Stimulated activated CD8-positive, alpha-beta memory T cell treated with anti-CD3 and anti-CD28 coated beads, Interleukin-15, amount 100 ng/mL, for 24 hours (primary cell): ENCODE measurements at places on chromosomes 4 and X.

DNA sequence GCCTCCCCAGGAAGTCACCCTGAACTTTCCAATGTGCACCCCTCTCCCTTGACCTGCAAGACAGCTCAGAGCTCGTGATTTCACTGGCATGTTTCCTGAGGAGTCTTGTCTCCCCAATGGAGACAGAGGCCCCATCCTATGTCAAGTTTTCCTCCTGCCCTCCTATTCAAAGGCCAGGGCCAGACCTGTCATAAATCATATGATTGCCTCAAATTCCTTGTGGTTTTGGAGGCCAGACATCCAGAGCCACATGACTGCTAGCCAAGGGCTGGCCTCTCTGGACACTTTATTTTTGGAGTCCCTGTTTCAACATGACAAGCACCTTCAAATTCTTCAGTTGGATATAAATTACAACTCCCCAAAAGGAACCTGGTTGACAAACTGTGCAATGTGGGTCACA is 76.0 kb upstream of the TFDP3 start:
- no peak for DNase-seq

- no peak for DNase-seq
Measured at GRCh38 chr4:115356176-115356575, 242.8 kb upstream of the NDST4 start.

DNA sequence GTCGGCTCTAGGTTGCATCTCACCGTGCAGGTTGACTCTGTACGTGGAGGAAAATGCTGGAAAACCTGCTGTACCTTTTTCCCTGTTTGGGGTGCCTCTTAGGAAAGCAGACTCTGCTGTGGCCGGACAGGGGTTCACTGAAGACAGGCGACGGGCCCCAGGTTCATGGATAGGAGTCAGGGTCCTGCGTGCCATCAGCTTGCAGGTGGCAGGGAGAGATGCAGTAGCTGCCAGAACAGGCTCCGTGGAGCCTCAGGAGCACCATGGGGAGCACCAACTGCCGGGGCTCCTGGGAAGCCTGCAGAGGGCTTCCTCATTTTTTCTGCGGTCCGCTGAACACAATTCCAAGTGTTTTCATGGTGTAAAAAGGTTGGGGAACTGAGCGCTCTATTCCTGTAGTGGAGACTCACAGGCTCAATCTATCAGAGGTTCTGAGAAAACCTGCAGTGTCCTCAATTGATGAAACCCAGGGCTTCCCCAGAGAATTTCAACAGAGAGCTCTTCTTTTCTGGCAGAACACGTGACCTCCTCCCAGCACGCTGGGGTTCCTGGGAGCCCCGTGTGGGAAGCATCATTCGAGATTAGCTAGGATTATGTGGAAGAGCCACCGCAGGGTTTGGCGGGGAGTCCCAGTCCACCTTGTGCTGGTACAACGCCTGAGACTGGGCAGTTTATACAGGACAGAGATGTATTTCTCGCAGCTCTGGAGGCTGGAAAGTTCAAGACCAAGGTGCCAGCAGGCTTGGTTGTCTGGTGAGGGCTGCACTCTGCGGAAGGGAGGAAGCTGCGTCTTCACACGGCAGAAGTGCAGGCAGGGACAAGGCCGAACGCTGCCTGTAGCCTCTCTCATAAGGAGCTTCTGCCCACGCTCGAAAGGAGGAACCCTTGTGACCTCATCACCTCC is 1.6 kb downstream of the HTRA3 start:
- DNase-seq = no peak

GRCh38 chrX:110146521-110146920 is 143.6 kb downstream of the TMEM164 start:
- no peak for DNase-seq

DNA sequence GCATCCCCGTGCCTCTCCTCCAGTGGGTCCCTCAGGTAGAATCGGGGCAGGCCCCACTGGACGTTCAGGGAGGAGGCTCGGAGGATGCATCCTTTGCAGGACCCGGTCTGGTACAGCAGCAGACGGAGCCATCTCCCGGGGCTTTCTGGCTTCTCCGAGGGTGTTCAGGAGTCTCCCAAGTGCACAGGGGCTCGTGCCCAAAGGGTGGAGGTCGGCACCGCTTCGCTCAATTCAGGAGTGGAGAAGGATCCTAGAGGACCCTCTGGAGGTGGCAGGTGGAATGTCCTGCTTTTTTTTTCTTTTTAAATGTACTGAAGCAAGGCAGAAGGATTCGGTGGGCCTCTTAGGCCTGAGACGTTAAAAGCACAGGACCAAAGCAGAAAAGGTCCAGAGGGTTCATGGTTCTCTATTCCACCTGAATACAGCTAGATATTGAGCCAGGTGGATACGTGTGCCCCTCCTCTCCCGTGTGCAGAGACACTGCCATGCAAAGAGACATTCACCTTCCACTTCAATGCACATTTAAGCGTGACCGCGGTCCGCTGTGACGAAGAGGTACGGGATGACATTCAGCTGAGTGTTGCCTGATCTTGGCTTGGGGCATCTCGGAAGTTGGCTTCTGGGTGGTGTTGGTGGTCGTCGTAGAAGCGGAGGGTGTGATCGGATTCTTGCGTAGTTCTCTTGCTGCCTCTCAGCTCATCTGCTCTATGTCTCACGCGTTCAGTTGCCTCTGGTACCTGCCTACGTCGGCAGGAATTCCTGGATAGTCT is 281.2 kb upstream of the AGTR2 start:
- no peak for DNase-seq

DNA sequence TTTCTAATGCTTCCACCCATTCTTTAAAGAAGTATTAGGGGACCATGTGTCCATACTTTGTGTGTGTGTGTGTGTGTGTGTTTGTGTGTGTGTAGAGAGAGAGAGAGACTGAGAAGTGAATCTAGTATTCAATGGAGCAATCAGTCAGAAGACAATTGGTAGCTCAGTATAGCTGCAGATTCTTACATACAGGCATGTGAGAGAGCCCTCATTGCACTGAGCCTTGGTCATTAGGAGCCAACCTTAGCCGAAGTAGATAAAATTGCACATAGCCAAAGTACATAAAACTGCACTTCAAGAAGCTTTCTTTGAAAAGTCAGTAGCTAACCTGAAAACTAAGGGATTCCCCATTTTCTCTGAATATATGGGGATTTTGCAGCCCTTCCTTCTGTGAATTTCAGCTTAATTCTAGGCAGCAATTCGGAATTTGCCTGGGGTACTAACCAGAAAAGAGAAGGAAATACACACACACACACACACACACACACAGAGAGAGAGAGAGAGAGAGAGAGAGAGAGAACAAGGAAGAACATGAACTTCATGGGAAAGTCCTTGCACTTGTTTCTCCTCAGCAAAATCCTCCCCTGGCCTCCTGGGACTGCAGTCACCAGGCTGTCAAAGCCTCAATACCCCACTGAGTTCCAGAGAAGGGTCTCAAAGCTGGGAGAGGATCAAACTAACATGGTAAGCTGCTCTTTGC is 1.7 kb upstream of the PRDM8 start:
- DNase-seq = no peak

DNA sequence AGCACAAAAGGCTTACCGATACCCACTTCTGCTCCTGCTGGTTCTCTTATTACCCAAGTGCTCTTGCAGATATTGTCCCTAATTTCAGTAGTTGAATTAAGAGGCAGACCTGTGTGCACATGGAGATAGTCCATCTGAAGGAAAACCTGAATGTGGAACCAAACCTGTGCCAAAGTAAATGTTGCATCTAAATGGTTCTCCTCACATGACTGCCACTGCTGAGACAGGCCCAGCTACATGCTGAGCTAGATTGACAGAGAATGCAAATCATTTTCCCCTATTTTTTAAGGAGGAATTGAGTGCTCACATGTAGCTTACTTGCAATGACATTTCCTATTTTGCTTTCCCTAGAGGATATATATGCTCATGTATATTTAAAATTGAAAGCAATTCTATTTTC is 609.1 kb upstream of the TECRL start:
- DNase-seq = no peak

DNA sequence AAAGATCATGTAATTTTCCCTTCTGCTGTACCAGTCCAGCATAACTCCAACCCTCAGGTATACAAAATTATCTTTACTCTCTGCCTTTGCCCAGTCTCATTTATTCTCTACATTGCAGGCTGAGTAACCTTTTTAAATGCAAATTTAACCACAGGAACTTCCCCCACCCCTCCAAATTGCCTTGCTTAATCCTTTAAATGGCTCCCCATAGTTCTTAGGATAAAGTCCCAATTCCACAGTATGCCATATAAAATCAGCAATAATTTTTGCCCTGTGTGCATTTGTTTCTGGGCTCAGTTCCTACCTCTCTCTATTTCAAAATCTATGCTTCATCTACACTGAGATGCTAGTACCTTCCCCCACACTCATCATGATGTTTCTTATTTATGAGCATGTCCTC is 879.7 kb downstream of the RPA4 start:
- no peak for DNase-seq

DNA sequence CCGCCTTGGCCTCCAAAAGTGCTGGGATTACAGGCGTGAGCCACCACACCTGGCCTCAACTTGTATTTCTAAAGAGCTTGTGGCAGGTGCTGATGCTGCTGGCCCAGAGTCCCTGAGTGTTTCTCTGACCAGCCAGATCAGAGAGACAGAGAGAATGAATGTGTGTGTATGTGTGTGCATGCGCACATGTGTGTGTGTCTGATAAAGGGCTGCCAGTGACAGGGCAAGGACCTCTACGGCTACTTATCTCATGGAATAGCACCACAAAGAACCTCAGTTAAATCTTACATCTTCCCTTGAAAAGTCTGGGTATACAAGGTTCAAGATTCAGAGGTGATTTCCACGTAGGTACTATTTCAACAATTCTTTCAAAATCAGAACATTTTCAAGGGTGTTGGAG is 86.0 kb downstream of the SCD5 start:
- DNase-seq = no peak

DNA sequence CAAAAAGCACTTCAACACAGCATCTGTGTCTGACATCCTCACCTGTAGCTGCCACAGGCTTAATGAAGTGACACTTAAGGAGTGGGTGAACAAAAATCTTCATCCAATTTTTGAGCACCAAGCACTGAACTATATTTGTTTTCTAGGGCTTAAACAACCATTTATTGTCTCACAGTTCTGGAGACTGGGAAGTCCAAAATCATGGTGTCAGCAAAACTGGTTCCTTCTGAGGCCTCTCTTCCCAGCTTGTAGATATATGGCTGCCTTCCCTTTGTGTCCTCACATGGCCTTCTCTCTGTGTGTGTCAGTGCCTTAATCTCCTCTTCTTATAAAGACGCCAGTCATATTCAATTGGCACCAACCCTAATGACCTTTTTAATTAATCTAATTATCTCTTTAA is 189.2 kb upstream of the CLNK start:
- no peak for DNase-seq

DNA sequence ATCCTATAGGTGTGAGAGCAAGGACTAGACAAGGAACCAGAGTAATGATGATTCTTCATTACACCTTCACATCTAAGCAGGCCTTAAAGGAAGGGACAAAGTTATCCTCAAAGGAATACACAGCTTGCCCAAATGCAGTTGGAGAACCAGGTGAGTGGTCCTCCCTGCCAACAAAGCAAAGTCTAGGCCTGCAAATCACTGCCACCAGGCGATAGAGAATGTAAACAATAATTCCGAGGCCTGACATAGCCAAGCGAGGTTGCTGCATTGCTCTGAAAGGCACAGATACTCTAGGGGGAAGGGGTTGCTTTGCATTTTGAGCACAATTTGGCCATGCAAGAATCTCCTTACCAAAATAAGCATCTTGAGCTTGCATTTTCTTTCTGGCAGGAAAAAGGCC is 178.2 kb upstream of the FAT1 start:
- DNase-seq = no peak

DNA sequence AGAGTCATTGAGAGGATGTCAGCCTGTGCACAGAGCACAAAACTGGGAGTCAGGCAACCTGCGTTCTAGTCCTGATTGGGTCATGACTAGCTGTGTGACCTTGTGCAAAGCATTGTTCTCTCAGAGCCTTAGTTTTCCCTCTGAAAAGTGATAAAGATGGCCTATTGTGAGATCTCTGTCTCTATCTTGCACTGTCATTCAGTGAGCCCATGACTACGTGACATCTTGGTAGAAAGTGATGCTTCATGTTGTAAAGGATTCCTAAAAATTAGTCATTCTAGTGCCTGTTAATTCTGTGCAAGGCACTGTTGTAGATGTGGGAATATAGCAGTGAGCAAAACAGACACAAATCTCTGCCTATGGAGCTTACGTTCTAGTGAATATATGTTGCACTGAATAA is 2.5 kb downstream of the PGRMC1 start:
- no peak for DNase-seq

DNA sequence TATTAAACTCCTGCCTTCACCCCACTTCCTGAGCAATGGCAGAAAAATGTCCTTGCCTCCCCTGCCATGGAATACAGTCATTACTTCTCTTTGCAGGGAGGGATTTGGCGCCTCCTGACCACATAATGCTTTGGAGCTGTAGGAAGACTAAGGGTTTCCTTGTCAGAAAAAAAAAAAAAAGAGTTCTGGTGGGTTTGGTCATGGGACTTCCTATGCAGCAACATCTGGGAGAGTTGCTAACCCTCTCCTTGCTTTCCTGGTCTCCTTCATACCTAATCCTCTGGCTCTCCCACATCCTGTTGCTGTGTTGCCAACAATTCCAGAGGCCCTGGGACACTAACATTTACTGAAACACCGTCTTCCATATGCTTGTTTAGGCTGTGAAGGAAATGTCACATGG is 75.1 kb upstream of the MBNL3 start:
- no peak for DNase-seq

- no peak for DNase-seq
Measured at GRCh38 chr4:3303565-3303824, 10.7 kb downstream of the RGS12 start.

DNA sequence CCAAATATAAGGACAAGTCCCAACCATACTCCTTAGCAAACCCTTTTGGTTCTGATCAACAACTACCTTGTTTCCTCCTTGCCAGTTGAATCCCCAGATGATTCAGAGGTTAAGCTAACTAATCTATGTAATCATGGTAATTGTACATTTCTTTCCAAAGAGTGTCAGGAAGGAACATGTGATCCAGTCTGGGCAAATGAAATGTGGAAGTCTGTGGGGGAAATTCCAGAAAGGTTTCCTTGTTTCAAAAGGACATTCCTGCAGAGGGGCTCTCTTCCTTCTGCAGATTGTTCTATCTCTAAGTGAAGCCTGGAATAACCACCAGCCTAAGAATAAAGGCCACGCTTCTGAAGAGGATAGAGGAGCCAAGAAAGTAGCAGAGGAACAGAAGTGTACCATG is 7.0 kb downstream of the PRSS12 start:
- no peak for DNase-seq

DNA sequence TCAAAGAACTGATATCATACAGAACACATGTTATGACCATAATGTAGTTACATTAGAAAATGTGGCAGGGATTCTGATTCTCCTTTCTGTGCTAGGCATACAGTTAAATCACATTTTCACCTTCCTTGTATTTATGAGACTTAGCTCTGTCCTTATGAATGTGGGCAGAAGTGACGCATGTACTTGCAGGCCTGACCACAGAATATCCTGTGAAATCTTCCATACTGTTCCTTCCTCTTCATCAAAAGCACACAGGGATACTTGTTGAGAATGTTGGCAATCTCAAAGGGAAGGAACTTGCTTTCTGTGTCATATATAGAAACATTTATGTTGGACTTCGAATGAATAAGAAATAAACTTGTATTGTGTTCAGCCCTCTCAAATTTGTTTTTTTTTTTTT is 17.2 kb upstream of the MYOZ2 start:
- no peak for DNase-seq

GRCh38 chr4:68180849-68181526 is 51.3 kb upstream of the TMPRSS11F start:
- no peak for DNase-seq

GRCh38 chr4:140931911-140932310 is 175.7 kb upstream of the TBC1D9 start:
- no peak for DNase-seq
